Choroid plexus epithelial cell (primary cell): ENCODE measurements at places on chromosomes 3 and 15.

DNA sequence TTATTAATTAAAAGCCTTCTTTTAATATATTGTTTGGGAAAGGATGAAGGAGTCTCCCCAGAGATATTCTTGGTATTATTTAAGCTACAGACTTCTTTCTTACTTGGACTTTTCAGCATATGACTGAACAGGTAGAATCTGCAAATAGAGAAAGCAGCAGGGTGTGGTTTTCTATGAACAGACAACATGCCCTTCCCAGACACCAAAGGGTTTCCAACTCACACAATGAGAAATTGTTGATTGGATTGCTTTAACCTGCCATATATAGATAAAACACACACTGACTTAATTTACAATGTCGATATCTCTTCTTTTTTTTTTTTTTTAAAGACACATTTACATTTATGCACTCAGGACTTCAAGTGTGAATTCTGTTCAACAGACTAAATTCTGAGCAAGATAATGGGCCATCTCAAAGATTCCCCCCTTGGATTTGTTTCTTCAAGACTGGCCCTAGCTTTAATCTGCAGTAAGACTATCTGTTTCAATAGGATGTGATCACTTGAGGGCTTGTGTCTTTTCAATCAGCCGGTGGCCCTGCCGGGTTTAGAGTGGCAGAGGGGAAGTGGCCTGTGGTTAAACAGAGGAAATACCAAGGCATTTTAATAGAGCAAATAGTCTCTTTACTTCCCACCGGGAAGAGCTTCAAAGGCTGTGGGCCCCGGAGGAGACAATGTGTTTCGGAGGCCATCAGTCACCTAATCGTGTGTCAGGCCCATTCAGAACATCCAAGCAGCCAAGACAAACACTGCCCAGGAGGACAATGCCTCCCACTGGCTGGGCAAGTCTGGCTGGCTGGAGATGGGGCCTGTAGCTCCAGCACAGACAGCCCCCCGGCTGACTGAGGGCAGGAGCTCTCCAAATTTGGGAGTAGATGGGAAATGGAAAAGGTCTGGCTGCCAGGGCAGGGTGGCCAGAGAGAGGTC is 6.1 kb downstream of the IL17RD start:
- no peak for DNase-seq

GRCh38 chr3:123397050-123397590 is 51.8 kb downstream of the ADCY5 start:
- no peak for DNase-seq

- peak; percentile 50 for DNase-seq
Measured at GRCh38 chr3:113695431-113695785, 1.0 kb downstream of the USF3 start.

GRCh38 chr3:156396851-156397250 is 158.1 kb downstream of the SSR3 start:
- no peak for DNase-seq

DNA sequence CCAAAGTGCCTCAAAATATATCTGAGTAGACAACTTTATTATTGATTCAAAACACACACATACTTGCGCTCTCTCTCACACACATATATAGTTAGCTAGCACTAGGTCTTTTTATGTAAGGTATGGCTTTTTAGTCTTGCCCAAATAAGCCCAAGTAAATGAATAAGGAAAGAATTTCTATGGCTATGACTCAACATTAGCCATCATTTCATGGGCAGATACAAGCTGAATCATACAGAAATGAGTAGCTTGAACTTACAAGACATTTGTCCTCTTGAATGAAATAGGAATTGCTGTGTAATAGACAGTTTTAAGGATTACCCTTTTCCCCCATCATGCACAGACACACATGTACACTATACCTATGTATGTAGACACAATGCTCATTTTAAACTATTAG is 4.9 kb downstream of the CADPS start:
- no peak for DNase-seq

DNA sequence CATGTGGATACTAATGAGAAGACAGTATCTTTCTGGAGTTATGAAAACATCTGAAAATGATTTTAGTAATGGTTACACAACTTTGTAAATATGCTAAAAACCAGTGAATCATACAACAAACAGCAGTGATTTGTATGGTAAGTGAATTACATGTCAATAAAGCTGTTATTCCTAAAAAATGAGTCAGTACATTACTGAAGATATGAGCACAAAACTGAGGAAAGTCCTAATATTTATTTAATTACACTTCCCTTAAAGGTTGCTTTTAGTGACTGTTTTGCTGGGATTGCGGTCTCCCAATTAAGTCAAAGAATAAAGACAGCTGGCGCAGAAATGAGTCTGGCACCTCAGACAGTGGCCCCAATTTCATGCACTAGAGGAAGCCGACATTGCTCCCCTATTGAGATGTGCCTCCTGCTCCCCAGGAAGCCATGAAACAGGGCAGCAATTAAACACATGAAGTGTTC is 50.9 kb upstream of the FSIP1 start:
- DNase-seq = peak; percentile 61

GRCh38 chr15:32718227-32718820 is 520 bp downstream of the GREM1 start:
- DNase-seq = peak; percentile 48

- DNase-seq = no peak
Measured at GRCh38 chr3:122081543-122082247, 26.5 kb downstream of the CD86 start.

DNA sequence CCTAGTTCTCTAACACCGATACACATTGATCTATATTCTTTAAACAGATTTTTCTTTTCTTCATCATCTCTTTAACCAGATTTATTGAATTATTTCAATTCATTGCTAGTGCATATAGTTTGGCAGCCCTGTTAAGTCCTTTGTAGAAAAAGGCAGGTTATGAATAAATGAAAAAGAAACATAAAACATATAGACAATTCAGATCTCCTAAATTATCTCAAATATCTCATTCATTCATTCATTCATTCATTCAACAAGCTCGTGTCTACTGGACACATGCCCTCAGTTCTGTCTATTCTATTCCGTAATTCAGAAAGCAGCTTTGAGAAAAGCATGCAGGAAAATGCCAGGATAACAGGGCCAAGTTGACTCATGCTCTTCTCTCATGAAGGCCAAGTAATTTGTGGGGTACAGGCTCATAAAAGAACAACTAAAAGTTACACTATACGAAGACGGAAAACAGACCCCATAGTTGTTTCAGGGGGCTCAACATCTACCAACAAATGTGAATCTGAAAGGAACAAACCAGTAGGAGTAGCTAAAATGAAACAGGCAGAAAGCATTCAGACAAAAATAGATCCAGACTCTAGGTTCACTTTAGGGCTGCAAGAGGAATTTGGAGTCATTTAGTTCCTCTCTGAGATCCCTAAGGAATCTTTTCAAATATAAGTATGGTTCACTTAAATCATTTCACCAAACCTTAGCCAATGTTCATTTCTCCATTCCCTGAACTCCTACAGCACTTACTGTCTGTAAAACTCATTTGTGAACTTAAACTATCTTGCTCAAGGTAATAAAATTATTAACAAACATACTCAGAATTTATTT is 7.5 kb downstream of the ZNF148 start:
- DNase-seq = peak; percentile 18

DNA sequence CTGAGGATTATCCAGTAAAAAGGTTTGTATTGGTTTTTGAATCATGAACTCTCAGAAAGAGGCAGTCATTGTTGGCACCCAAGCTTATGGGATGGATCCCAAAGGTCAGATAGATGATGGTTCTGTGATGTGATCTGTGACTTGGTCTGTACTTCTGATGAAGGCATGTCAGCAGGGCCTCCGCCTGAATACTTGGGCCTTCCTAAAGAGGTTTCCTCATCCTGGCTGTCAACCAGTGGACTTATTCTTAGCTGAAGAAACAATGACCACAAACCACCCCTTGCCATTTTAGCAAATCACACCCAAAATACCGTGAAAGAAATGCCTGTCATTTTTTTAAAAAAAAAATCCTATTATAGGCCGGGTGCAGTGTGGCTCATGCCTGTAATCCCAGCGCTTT is 48.2 kb upstream of the SLC9A9 start:
- no peak for DNase-seq

GRCh38 chr15:76059320-76060117 is at the start of gene TMEM266:
Gene TMEM266 (plus strand): TSS chr15:76059985. CDS start chr15:76134264, 74,279 bp downstream.
- DNase-seq = peak; percentile 8

- DNase-seq = no peak
Measured at GRCh38 chr3:8857720-8858367, 88.4 kb upstream of the OXTR start.
